ENCODE measurements at places on chromosomes 6 and 20.

DNA sequence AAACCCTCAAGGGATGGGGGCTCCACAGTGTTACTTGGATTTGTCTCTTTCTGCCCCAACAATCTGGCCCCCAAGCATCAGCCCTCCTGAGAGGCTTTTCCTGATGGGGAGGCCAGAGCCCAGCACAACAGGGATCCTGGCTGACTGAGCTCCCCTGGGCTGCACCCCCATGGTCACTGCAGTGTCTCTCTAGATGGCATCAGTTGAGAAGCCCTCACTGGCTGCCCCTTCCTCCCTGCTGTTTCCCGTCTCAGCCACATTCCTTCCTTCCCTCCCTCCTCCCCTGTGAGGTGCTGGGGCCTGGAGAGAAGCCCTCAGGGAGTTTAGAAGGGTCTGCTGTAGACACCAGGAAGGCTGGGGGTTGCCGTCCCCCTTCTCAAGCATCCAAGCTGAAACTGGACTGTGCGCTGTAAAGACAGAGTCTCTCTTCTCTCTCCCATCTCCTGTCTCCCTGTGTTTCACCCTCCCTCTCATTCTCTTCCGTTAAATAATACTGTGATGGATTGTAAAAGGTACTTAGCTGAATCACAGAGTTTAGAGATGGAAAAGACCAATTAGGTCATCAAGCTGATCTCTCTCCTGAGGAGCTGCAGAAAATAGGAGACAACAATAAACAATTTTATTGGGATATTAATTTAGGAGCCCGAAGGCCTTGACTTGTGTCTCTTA lies 29.7 kb downstream of the SAYSD1 start:
- no peak for DNase-seq

- no peak for DNase-seq
Observed at GRCh38 chr6:157335829-157336228, 12.5 kb upstream of the TMEM242 start.

GRCh38 chr20:34268851-34269636 lies 27.8 kb downstream of the ASIP start:
- peak; percentile 37 for DNase-seq

GRCh38 chr20:37123441-37123840 lies 27.6 kb upstream of the RBL1 start:
- DNase-seq: no peak

DNA sequence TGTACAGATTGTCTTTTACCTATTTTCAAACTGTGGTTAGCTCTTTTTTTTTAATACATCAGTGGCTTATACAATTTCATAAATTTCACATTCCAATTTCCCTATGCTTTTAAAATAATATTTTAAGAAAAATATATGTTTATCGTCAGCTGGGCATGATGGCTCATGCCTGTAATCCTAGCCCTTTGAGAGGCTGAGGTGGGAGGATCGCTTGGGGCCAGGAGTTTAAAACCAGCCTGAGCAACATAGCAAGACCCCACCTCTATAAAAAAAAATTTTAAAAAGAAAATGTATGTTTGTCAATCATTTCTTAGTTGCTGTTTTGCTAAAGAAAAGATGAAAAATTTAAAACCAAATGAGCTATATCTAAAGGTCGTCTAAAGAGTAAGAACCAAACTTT lies 3.4 kb downstream of the GJA1 start:
- no peak for DNase-seq

DNA sequence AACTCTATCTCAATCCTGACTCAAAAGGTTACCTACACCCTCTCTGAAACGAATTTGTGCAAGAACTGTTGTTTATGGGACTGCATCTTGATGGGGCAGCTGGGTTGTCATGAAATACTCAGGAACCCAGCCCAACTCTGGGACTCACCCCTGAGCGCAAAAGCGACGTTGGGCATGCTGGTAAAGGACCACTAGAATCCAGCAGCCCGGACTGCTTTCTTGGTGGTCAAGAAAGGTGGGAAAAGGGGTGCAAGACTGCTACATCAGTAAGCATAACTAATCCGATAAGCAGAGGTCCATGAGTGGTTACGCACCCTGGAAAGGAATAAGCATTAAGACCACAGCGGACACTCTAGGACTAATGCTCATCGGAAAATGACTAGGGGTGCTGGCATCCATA lies 6.3 kb upstream of the PRR18 start:
- DNase-seq: no peak

GRCh38 chr6:142045380-142046278 lies 87.1 kb upstream of the GJE1 start:
- no peak for DNase-seq

DNA sequence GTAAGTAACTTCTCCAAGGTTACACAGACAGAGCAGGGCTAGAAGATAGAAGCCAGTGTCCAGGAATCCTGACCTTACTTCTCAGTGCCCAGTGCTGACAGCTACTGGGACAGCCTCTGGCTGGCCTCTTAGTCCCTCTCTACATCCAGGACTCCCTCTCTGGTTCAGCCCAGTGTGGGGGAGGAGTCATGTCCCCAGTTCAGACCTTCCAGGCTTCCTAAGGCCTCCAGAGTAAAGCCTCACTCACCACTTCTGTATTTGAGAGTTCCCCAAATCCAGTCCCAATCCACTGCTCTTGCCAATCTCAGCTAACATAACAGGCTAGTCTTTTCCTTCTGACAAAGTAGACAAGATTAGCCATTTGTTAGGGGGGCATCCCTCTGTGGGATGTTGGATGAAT lies 36.9 kb upstream of the EPB41L1 start:
- no peak for DNase-seq

- no peak for DNase-seq
Observed at GRCh38 chr6:161108916-161109315, 117.3 kb downstream of the MAP3K4 start.

DNA sequence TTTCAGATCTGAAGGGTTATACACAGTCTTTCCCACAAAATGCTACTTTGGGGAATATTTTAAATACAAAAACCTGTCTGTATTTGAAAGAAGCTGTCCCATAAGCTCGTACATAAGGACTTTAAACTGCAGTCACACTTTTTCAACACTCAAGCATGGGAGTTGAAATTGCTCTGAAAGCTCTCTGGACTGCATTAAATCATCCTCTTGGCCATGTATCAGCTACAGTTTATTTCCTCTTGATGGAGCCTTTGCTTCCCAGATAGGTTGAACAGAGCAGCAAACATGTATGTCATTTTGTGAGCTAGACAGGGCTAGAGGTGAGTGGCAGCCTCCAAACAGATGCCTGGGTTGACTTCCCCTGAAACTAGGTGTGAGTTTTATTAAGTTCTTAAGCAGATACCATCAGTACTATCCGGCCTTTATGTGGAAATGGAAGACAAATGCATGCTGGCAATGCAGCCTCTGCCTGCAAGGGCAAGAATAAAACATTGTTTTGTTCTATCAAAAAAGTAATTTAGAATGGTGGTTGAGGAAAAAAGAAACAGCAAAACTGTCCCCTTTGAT lies 105.9 kb upstream of the ENPP5 start:
- DNase-seq: no peak

DNA sequence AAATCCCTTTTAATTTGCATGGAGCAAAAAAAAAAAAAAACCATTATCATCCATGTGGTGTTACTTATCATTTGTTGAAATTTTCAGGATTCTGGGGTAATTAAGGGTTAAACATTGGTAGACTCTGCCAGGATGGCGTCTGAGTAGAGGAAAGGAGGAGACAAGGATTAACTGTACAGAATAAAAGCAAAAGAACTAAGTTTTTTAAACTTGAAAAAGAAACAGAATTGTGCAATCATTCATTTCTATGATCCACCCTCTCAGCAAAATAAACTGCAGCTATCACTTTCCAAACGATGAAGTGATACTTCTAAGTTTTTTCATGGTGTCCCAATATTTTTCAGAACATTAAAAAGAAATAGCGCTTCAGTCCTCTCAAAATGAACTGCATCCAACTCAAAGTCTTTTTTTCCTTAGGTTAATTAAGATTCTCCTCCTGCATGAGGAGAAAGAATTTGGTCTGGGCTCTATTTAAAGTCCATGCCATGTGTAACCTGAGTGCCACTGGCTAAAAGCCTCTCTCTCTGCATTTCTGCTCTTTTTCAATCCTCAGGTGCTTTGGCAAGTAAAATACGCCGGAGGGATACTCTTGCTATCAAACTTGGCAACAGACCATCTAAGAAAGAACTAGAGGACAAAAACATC lies 69.5 kb upstream of the LTV1 start:
- no peak for DNase-seq

DNA sequence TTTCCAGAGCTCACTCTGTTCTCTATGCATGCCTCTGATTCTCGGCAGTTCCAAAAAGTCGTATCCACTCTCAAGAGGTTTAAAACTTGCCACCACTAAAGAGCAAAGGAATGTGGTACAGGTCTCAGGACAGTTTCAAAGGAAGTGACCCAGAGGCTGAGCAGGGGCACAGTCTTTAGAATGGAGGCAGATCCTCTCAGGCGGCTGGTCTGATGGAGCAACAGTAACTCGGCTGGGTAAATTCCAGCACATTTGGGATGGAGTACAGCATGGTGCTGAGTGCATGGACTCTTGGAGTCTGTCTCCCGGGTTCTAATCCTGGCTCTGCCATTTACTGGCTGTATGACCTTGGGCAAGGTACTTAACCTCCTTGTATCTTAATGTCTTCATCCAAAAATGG lies 88.1 kb upstream of the BACH2 start:
- no peak for DNase-seq

DNA sequence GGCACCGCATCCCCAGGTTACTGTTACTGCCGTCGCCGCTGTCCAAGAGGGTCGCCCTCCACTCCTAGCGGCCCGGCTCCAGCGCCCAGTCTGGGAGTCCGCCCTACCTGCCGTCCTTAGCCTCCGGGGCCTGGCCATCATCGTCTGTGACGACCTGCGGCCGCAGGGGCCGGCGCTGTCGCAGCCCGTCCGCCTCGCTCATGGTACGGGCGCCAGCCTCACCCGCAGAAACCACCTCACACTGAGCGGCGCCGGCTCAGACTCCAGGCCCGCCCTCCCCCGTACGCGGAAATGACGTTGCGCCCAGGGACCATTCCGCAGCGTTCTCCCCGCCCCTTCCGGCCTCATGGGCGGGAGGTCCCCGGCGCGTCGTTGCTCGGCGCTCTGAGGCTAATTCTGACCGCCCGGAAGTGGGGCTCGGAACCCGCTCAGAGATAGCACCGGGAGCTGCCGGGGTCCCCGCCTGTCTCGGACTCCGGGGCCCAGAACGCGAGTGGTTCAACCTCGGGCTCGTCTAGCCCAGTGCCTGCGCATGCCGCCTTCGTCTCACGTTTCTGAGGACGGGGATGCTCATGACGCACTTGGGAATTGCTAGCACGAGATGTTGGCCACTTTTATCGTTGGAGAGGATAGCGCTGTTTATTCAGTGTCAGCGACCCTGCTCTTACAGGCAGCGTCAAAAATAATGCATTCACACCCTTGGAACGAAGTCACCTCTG lies at the start of gene APMAP:
APMAP (minus strand) TSS at position 265 of the 719 bp plus-strand sequence; CDS start at position 202, 63 bp downstream.
- DNase-seq: peak; percentile 97

DNA sequence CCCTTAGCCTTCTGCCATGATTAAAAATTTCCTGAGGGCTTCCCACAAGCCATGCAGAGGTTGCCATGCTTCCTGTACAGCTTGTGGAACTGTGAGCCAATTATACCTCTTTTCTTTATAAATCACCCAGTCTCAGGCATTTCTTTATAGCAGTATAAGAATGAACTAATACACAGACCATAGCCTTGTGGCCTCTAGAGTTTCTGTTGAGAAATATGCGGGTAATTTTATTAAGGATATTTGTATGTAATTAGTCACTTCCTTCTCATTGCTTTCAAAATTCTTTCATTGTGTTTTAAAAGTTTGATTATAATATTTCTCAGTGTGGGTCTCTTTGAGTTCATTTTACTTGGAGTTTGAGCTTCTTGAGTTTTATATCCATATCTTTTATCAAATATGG lies 484.9 kb downstream of the COL12A1 start:
- DNase-seq: no peak

DNA sequence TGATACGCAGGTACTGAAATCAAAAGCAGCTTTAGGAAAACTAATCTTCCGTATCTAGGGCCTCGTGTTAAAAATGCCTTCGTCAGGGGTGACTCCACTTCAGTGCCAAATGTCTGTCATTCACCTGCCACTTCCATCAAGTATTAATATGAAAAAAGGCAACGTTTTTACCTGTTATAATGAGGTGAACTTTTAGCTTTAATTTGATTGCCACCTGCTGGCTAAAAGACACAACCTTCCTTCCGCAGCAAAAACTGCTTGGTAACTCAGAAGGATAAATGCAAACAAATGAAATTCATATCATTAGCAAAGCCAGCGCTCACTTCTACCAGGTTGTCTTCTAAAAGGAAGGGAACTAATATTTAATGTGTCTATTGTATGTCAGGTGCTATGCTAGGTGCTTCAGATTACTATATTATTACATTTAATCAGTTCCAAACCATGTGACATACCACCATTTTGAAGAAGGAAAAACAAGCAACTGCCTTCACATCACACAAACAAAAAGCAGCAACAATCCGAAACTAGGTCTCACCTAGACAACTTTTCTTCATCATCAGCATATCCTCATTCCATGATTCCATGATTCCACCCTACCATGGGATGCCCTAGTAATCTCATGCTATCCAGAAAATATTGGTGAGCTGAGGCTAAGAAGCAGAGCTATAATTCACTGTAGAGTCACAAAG lies 20.6 kb upstream of the ARHGAP18 start:
- no peak for DNase-seq

DNA sequence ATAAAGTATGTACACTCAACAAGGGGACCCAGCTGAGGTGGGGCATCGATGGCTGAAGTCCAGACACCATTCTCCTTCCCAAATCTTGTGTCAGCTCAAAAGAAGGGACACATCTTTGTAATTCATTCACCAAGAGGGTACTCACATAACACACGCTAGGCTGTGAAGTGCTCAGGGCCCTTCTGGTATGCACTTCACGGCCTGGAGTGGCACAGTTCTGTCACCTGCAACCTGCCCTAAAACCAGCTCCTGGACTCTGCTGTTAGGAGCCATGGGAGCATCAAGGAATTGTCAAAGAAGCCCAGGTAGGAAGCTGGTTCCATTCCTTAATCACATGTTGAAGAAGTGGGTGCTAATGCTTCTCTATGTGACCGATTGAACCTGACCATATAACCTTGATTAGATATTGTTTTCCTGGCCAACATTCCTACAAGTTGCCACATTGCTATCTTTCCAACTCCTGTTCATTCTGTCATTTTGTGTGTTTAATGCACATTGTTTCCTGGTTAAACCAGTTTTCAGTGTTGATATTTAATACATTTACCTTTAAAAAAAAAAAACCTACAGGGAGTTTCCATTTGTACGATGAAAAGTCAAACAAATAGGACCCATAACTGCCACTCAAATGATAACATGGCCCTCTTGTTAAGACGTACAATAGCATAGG lies 127.3 kb downstream of the TNFRSF21 start:
- DNase-seq: no peak

DNA sequence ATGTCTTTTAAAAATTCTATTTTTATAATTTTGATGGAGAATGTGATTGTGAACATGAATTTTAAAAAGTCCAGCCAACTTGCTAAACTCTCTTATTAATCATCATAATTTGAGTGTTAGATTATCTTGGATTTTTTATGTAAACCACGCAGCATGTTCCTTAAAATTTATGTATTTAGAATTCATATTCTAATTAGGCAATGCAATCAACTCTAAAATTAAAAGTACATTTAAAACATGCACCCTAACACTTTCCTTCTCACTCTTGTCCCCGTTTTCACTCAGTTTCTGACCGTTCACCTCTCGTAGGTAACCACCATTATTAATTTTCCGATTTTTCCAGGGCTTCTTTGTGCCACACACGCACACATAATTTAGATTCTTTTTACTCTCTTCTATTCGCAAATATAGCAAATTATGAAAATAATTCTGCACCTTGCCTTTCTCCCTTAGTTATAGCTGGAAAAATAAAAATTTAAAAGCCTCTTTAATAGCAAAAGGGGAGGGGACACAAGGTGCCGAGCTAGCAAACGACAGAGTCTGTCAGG lies 329 bp upstream of the ZKSCAN3 start:
- no peak for DNase-seq
